ENCODE measurements at places on chromosomes 5 and 9. TPM values are rescaled to one million over a fixed set of nuclear protein-coding genes. Genes with fewer than 3 reads are reported as not detected.

DNA sequence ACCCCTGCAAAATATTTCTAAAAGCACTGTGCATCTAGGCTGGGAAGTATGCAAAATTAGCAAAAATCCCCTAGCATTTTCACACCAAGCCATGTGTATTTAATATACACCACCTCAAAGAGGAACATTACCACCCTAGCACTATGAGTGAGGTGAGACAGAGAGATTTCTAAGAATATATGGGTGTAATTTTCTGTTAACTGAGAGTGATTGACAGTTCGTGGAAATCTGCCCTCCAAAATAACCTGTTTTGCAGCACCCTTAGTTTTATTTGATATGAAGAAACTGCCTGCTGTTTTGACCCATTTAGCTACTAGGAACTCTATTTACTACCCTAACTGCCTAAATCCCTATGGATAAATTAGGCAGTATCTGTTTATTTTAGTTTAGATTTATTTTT is 64.2 kb upstream of the CDKN2B start:
- H3K36me3 ChIP-seq, result no peaks in the 10 kb centered on the region
- H3K27me3 ChIP-seq, result no peaks in the 10 kb centered on the region
- H3K4me1 ChIP-seq, result no peaks in the 10 kb centered on the region
- DNase-seq, result no peak
- no peak overlapping the region for H3K27ac ChIP-seq
- H3K4me3 ChIP-seq, result no peak overlapping the region

Gene SLC22A5
- polyA plus RNA-seq, result 11.9 TPM

GRCh38 chr9:113456235-113456634 is 7.3 kb upstream of the RGS3 start:
- H3K27me3 ChIP-seq, result no peaks in the 10 kb centered on the region
- no peak for DNase-seq
- no peak overlapping the region for H3K4me3 ChIP-seq
- peak overlapping the region; percentile 85 for H3K27ac ChIP-seq
- H3K4me1 ChIP-seq, result peaks cover 27% of the 10 kb centered on the region

- H3K36me3 ChIP-seq, result peaks cover 47% of the 10 kb centered on the region
- H3K4me3 ChIP-seq, result no peak overlapping the region
- H3K4me1 ChIP-seq, result no peaks in the 10 kb centered on the region
- no peak overlapping the region for H3K27ac ChIP-seq
- H3K27me3 ChIP-seq, result no peaks in the 10 kb centered on the region
- DNase-seq, result no peak
These were observed 18.0 kb downstream of the NNT start for GRCh38 chr5:43620944-43621505.

Gene IL13
- polyA plus RNA-seq, result not detected

DNA sequence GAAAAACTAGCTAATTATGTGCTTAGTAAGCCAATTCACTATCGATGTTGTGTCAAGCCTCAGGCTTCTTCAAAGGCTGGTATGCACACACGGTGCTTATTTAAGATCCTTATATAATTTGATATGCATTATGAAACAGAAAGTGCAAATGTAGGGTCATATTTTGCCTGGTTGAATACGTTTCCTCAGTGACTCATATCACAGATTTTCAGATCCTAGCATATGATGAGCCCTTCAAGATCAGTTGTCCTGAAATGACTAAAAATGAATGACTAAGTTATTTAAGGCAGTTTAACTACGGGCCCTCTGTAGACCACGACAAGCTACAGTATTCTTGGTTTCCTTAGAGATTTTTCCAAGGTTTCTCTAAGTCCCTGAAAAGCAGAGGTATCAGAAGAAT is 778.3 kb downstream of the PRELID2 start:
- H3K36me3 ChIP-seq, result no peaks in the 10 kb centered on the region
- no peak overlapping the region for H3K4me3 ChIP-seq
- no peak overlapping the region for H3K27ac ChIP-seq
- H3K4me1 ChIP-seq, result no peaks in the 10 kb centered on the region
- no peaks in the 10 kb centered on the region for H3K27me3 ChIP-seq
- no peak for DNase-seq

DNA sequence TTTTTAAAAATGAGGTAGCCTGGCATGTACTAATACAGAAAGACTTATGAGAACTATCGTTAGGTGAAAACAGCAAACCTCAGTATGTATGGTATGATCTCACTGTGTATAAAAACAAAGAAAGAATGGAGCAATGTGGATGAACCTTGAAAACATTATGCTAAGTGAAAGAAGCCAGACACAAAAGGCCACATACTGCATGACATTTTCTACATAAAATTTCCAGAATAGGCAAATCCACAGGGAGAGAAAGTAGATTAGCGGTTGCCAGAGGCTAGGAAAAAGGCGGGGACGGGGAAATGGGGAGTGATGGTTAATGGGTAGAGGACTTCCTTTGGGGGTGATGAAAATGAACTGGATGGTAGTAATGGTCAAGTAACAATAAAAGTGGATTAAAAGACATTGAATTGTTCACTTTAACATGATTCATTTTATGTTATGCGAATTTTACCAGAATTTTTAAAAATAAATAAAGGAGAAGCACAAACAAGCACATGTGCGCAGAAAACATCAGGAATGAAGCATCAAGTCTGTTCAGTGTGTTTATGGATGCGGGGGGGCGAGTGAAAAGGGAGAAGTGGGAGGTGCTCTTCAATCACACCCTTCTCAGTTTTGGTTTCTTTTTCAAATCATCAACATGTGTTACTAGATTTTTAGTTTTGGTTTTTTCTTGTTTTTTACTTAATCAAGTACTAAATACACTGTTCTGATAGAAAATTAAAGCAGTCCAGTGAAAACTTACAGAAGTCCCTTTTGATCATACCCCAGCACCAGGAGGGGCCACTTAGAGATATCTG is 16.3 kb downstream of the ROR2 start:
- peak overlapping the region; percentile 74 for H3K27ac ChIP-seq
- DNase-seq, result no peak
- no peaks in the 10 kb centered on the region for H3K27me3 ChIP-seq
- H3K4me1 ChIP-seq, result peaks cover 41% of the 10 kb centered on the region
- H3K36me3 ChIP-seq, result no peaks in the 10 kb centered on the region

GRCh38 chr9:36503172-36504088 is 69.3 kb upstream of the MELK start:
- H3K36me3 ChIP-seq, result no peaks in the 10 kb centered on the region
- H3K4me3 ChIP-seq, result no peak overlapping the region
- no peak for DNase-seq
- H3K4me1 ChIP-seq, result no peaks in the 10 kb centered on the region
- no peaks in the 10 kb centered on the region for H3K27me3 ChIP-seq
- no peak overlapping the region for H3K27ac ChIP-seq

Gene DOCK2
- 2.3 TPM for polyA plus RNA-seq

DNA sequence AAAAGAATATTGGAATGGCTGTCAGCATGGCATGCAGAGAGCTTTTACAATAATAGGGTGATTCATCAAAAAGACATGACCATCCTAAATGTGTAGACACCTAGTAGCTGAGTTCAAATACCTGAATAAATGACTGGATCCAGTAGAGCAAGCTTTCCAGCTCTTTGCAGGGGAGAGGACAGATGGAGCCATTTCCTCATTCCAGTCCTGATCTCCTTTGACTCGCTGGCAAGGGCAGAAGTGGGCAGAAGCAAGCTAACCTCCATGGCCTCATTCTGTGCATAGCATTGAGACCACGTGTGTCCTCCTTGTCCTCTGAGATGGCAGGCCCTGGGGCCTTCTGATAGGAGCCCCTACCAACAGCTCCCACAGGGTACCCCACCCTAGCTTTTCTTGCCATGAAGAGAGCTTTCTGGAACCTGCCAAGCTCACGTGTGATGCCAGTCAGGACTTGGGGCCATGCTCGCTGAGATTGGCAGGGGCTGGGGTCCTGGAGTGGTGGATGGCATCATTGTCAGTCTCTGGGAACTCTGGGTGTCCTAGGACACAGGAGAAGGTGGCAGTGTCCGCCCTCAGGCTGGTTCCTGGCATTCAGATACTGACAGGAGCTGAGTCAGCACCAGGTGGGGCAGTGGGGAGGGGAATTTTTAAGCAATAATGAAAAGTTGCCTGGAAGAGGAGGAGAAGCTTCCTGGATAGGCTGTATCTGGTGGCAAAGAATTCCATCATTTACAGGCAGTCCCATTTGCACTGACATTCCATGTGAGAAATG is 33.6 kb downstream of the WWC1 start:
- DNase-seq, result no peak
- H3K27me3 ChIP-seq, result no peaks in the 10 kb centered on the region
- no peaks in the 10 kb centered on the region for H3K36me3 ChIP-seq
- H3K4me1 ChIP-seq, result no peaks in the 10 kb centered on the region

GRCh38 chr9:125513303-125513667 is 193.7 kb downstream of the MAPKAP1 start:
- peak overlapping the region; percentile 84 for H3K27ac ChIP-seq
- no peaks in the 10 kb centered on the region for H3K36me3 ChIP-seq
- H3K4me3 ChIP-seq, result peak overlapping the region; percentile 33

- peak; percentile 33 for DNase-seq
- H3K27ac ChIP-seq, result no peak overlapping the region
- no peaks in the 10 kb centered on the region for H3K27me3 ChIP-seq
- no peak overlapping the region for H3K4me3 ChIP-seq
These were observed 19.1 kb downstream of the EXOC3 start for GRCh38 chr5:462051-462481.

Gene SPINK4
- 1,105 TPM for polyA plus RNA-seq

- no peaks in the 10 kb centered on the region for H3K36me3 ChIP-seq
- H3K27me3 ChIP-seq, result no peaks in the 10 kb centered on the region
- DNase-seq, result no peak
- no peaks in the 10 kb centered on the region for H3K4me1 ChIP-seq
These were observed 8.4 kb upstream of the RANBP3L start for GRCh38 chr5:36310138-36310537.

DNA sequence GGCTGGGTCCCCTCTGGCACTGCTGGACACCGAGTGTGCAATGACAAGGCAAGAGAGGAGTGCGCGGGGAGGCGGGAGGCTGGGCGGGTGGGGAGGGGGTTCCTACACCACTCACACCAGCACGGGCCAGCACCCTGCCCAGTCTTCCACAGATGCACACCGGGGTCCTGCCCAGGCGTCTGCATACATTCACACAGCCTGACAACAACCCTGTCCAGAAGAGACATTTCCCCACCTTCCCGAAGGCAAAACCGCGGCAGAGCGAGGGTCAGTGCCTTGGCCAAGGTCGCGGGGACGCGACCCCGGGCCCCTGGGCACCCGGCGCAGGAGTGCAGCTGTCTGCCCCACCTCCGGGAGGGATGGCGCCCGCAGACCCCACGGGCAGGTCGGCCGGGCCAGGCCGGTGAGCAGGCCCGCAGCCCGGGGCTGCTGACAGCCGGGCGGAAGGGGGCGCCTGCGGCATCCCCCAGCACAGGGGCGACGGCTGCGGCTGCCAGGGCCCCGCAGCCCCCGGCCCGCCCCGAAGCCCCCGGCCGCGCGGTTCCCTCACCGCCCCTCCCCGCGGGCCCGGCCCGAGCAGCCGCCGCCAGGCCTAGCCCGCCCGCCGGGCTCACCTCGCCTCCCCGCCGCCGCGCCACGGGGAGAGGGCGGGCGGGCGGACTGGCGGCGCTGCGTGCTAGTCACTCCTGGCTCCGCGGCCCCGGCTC is 496 bp downstream of the MAPK9 start:
- H3K4me1 ChIP-seq, result no peaks in the 10 kb centered on the region
- no peaks in the 10 kb centered on the region for H3K36me3 ChIP-seq
- peak overlapping the region; percentile 86 for H3K27ac ChIP-seq
- H3K27me3 ChIP-seq, result no peaks in the 10 kb centered on the region

DNA sequence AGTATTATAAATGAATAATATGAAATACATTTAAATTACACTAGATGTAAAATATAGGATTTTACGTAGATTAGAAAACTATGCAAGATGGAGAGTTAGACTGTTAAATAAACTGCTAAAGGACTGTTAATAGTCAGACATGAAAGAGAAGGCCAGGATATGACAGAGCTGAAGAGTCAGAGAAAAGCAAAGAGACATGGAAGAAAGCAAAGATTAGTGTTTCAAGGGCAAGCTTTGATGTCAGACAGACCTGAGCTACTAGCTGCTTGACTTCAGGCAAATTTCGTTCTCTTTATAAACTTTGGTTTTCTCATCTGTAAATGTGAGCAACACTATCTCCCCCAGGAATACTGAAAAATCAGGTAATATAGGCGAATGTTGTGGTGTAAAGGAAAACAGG is 161.3 kb downstream of the RAPGEF6 start:
- no peak overlapping the region for H3K27ac ChIP-seq
- H3K36me3 ChIP-seq, result peaks cover 19% of the 10 kb centered on the region
- no peaks in the 10 kb centered on the region for H3K4me1 ChIP-seq
- H3K27me3 ChIP-seq, result no peaks in the 10 kb centered on the region
- DNase-seq, result no peak

Gene PCDHGA6
- polyA plus RNA-seq, result not detected

Data from sigmoid colon (tissue), 7 donors.